Tibial nerve (tissue), 4 donors: ENCODE measurements at places on chromosomes 6 and 20. TPM values are rescaled to one million over a fixed set of nuclear protein-coding genes. Genes with fewer than 3 reads are reported as not detected.

- DNase-seq, result no peak
Observed at GRCh38 chr6:21748343-21749056, 154.9 kb downstream of the SOX4 start.

- DNase-seq, result no peak
Observed at GRCh38 chr6:118705544-118706491, 54.4 kb upstream of the CEP85L start.

- DNase-seq, result no peak
Observed at GRCh38 chr6:46575530-46575929, 77.1 kb downstream of the CYP39A1 start.

- no peak for DNase-seq
Observed at GRCh38 chr6:149856256-149856994, 7.7 kb downstream of the LRP11 start.

GRCh38 chr6:11232770-11233626, 530 bp upstream of the NEDD9 start:
- DNase-seq, result no peak

DNA sequence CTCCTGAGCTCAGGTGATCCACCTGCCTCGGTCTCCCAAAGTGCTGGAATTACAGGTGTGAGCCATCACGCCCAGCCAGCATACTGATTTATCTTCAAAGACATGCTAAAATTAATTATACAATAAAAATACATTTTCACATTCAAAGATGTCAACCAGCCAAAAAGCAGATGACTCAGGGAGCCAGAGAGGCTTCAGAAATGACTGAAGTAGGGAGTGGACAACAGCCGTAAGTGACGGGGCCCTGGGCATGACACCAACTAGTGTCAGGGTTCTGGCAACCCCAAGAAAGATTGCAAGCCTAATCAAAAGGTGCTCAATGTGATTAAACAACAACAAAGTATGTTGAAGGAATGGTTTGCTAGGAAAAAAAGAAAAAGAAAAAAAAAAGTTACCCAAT, 28.4 kb downstream of the GPLD1 start:
- DNase-seq, result no peak

Gene PNPLA1
- not detected for total RNA-seq

Gene CALHM4
- 0.42 TPM for total RNA-seq

Gene ACSS1
- 38.5 TPM for total RNA-seq

Gene EBF4
- total RNA-seq, result 5.2 TPM

Gene BANF2
- not detected for total RNA-seq
